ENCODE measurements at places on chromosomes 5 and 9. TPM values are rescaled to one million over a fixed set of nuclear protein-coding genes. Genes with fewer than 3 reads are reported as not detected.

DRD1 gene
- total RNA-seq, result not detected

PHYKPL gene
- total RNA-seq, result 120 TPM

C9 gene
- not detected for total RNA-seq

MLANA gene
- not detected for total RNA-seq

NUTM2F gene
- total RNA-seq, result not detected

CATSPER3 gene
- total RNA-seq, result 0.61 TPM

SPINK13 gene
- total RNA-seq, result not detected

Measured in activated CD8-positive, alpha-beta memory T cell treated with anti-CD3 and anti-CD28 coated beads, Interleukin-2, amount 10 ng/mL, durations not matched to agents 7 days and 5 days (primary cell).